Hair follicular keratinocyte (primary cell): ENCODE measurements at places on chromosomes 5 and 9. TPM values are rescaled to one million over a fixed set of nuclear protein-coding genes. Genes with fewer than 3 reads are reported as not detected.

Gene SPATA31C1
- not detected in 2 replicates for total RNA-seq

Gene HK3
- total RNA-seq = not detected in 2 replicates

Gene FBLL1
- 0.15 and 1.7 TPM in 2 replicates for total RNA-seq

Gene NEUROG1
- not detected in 2 replicates for total RNA-seq

Gene DBH
- total RNA-seq = not detected in 2 replicates

Gene EIF4E1B
- not detected in 2 replicates for total RNA-seq
